Cardiac muscle cell (in vitro differentiated cells and primary cell): ENCODE measurements at places on chromosomes 1 and 21.

DNA sequence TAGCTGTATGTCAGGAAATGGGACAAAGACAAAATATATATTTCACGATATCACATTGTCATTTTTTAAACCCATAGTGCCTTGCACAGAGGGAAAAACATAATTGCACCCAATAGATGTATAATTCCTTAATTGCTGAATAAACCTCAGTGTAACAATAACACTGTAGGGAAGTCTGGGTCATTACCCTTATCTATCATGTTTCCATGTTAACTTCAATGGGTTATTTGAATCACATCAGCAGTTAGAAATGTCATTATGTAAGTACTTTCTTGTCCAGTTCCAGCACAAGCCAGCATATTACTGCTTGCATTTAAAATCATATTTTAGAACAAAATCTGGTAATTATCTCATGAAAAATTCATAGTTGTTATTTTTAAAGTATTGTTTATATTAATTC lies 222.7 kb downstream of the HMCN1 start:
- no peak for DNase-seq

DNA sequence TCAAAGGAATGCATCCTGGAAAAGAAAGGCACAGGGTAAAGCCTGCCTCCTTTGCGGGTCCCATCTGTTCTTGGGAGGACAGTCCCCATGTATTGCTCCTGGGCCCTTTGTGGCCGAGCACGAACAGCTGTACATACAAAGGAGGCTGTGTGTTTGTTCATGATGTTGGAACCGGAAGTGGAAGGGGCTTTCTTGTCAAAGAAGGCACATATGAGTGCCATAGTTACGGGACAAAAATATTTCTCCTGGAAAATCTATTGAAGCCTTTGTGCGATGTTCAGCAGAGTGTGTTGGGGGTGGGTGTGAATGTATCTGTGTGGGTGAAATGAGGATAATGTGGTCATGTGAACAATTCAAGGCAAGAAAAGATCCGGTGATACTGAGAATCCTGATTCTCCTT lies 297.6 kb downstream of the DISC1 start:
- no peak for DNase-seq

- DNase-seq = no peak
Measured at GRCh38 chr1:244839656-244840055, 4.2 kb downstream of the COX20 start.

- DNase-seq = peak; percentile 64
Measured at GRCh38 chr1:50929376-50929958, 30.6 kb downstream of the FAF1 start.

DNA sequence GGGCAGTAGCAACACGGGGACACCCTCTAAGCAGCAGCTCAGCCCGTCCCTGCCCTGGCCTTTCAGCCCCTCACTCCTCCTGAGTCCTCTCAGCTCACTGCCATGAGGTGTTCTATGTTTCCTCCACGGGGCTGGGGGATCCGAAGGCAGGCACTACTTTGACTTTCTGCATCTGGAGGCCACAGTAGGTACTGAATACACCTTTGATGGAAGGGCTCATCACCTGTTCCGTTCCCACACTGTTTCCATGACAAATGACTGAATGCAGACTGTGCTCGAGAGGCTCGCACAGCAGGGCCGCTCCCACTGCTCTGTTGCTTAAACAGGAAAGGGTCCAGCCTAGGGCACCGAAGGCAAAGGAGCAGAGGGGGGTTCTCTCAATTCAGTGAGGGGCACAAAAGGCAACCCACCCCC lies 77.6 kb upstream of the DNAH14 start:
- DNase-seq = no peak

DNA sequence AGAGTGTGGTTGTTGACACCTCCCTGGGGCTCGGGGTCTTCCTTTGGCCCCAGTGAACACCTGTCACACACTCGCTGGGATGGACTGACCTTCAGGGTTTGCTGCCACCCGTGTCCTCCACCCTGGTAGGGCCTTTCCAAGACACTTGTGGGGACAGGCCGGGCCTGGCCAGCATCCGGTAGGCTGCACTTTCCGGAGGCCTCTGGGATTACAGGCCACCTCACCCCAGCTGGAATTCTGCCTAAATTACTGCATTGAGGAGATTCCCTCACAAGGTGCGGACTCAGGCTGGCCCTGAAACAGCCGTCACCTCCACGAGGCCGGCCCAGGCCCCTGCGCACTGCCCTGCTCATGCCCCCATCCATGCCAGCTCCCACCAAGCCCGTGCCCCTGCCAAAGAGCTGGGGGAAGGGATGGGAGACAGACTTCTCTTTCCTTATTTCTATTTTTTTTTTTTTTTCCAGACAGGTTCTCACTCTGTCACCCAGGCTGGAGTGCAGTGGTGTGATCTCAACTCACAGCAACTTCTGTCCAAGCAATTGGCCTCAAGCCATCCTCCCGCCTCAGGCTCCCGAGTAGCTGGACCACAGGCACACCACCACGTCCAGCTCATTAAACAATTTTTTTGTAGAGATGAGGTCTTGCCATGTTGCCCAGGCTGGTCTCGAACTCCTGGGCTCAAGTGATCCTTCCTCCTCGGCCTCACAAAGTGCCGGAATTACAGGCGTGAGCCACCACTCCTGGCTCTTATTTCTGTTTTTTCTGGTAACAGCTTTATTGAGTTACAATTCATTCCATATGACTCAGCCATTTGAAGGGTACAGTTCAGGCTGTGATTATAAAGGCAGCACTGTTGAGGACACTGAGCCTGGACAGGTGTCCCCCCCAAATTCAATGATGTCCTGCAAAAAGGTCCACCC lies 11.3 kb downstream of the CSTB start:
- no peak for DNase-seq

GRCh38 chr1:236520445-236521005 lies 3.3 kb upstream of the LGALS8 start:
- DNase-seq = no peak

GRCh38 chr1:161491472-161491871 lies 13.8 kb upstream of the FCGR2A start:
- DNase-seq = no peak

DNA sequence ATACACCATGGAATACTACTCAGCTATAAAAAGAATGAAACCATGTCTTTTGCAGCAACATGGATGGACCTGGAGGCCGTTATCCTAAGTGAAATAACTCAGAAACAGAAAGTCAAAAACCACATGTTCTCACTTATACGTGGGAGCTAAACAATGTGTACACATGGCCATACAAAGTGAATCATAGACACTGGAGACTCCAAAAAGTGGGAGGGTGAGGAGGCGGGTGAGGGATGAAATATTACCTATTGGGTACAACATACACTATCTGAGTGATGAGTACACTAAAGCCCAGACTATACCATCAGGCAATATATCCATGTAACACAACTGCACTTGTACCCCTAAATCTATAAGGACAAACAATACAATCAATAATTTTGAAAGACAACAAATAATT lies 39.5 kb upstream of the FAM20B start:
- no peak for DNase-seq

DNA sequence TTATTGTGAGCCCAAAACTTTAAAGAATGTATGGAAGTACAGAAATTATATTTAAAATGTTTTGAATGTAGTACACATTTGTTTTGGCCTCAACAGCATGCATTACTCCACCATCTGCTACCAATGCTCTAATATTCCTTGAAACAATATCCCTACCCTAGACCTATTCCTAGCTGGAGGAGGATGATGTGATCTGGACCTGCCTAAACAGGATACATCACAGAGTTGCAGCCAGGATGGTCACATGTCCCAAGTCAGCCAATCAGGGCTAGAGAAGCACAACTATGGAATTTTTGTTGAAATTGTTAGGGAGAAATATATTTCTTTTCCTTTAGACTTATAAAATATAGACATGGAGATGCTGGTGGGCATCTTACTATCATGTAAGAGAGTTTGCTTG lies 623.3 kb upstream of the NR5A2 start:
- no peak for DNase-seq

- DNase-seq = no peak
Measured at GRCh38 chr21:33146467-33146866, 76.5 kb downstream of the OLIG1 start.

GRCh38 chr1:169548282-169548681 lies 38.0 kb downstream of the F5 start:
- DNase-seq = no peak

GRCh38 chr1:63024132-63024531 lies 240.2 kb downstream of the ATG4C start:
- DNase-seq = no peak

- DNase-seq = no peak
Measured at GRCh38 chr1:17509363-17509762, 30.1 kb upstream of the ARHGEF10L start.

DNA sequence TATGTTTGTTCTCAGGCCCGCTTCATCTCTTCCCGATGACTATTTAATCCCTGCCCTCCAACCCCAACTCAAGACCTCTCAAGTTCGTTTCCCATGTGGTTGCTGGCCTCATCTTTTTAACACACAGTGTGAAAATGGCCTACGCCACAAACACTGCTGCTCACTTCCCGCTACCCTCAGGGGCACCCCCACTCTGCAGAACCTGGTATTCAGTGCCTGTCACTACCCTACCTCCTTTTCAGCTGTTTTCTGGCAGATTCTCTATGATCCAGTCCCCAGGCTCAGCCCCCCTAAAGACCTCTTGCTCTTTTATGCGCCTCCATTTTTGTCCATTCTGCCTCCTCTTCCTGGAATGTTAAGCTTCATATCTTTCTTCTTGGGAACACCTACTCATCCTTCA lies 152.6 kb upstream of the C1orf174 start:
- DNase-seq = no peak

DNA sequence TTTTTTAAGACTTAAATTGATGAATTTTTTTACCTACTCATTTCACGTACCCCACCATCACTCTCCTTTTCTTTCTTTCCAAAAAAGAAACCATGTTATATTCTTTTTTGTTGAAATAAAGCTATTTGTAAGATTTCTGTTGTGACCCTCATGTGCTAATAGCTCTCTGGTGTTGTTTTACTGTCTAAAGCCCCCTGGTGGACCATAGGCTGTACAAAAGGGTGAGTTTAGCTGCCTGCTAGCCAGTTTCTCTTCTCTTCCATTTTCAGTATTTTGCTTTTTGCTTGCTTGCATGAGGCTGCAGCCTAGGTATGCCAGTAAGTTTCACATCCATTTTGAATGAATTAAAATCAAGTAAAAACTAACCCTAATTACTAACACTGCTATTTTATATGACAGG lies 15.6 kb upstream of the VAMP3 start:
- DNase-seq = peak; percentile 27

DNA sequence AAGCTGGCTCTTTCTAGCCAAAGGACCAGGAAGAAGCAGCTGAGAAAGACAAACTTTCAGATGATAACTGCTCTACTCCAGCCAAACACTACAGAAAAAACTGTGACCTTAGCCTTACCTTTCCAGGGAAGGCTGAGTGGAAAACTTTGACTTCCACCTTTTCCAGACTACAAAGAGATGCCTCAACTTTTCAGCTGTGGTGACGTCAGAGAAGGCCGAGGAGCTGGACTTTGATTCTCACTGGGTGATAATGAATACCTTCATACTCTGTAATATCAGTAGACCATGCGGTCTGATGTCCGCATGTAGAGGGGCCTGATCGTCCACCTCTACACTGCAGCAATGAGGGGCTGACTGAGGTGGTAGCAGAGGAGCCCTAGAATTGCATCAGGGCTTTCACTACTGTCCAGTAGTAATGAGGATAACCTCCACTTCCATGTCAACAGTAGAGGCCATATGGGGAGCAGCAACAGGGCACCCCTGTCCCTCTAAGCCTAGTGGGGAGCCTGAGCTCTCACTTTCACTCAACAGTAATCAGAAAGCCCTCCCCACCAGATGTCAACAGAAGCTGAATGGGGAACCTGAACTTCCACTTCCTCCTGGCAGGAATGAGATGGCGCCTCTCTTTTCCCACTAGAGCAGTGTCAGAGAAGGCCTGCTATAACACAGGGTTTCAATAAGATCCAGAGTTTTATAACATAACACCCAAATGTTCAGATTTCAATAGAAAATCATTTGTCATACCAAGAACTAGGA lies 28.4 kb upstream of the PADI1 start:
- no peak for DNase-seq

DNA sequence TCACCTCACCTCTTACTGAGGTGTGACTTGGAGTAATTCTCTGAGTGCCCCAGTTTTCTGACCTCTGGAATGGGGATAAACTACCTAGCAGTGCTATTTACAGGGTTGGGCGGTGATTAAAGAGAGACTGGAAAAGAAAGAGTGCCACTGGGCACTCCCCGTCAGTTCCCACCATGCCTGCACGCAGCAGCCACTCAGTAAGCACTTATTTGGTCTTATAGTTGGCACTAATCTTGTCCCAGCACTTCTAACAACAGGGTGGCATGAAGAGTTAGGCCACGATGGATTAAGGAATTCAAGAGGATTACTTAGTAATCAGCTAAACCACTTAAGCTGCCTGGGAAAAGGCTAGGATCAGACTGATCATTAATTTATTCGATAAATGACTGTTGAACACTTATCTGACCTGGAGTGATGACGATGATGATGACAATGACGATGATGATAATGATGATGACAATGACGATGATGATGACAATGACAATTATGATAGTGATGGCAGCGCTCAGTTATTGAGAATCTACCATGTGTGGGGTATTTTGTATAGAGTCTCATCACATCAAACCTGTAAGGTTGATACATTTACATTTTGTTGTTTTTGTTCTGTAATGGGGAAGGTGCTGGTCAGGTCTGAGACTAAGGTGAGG lies 5.4 kb downstream of the CITED4 start:
- no peak for DNase-seq
